Retinal pigment epithelial cell (primary cell): ENCODE measurements at places on chromosomes 16 and 17.

- no peak for DNase-seq
Observed at GRCh38 chr17:27558341-27558740, 72.6 kb upstream of the LGALS9 start.

DNA sequence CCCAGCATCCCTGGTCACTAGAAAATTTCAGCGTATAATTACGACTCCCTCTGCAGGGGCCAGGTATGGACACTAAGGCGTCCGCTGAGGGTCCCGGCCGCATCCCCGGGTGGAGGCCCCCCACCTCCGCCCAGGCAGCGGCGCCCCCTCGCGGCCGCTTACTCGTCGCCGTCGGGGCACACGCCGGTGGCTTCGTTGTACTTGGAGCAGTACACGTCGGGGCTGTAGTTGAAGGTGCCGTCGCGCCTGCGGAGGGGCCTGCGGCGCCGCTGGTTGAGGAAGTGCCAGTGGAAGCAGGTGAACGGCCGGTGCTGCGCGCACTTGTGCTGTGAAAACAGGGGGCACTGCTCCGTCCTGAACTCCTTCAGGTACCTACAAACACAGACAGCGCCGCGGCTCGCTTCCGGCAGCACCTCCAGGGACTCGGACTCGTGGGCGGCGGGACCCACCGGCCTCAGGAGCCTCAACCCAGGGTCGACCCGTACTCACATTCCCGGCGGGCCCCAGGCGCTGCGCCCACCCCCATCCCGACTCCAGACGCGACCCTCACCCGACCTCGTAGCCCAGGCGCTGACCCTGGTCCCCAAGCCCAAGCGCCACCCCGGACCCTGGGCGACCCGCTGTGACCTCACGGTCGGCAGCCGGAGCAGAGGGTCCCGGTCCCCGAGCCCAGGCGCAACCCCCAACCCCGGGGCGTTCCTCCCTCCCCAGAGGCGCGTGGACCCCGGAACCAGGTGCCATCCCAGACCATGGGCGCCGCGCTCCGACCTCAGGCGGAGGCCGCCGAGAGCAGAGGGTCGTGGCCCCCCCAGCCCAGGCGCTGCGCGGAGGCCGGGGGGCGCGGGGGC is 596 bp downstream of the UNKL start:
- DNase-seq = no peak

DNA sequence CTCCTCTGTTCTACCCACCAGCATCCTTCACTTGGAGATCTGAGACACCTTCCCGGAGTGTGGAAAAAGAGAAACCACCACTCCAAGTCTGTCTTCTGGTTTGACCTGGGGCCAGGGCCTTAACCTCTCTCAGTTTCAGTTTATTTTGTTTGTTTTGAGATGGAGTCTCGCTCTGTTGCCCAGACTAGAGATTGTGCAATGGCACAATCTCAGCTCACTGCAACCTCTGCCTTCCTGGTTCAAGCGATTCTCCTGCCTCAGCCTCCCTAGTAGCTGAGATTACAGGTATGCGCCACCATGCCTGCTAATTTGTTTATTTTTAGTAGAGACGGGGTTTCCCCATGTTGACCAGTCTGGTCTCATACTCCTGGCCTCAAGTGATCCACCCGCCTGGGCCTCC is 271.1 kb upstream of the TNRC6C start:
- DNase-seq = no peak

GRCh38 chr16:75096656-75097055 is 19.9 kb downstream of the LDHD start:
- DNase-seq = no peak

DNA sequence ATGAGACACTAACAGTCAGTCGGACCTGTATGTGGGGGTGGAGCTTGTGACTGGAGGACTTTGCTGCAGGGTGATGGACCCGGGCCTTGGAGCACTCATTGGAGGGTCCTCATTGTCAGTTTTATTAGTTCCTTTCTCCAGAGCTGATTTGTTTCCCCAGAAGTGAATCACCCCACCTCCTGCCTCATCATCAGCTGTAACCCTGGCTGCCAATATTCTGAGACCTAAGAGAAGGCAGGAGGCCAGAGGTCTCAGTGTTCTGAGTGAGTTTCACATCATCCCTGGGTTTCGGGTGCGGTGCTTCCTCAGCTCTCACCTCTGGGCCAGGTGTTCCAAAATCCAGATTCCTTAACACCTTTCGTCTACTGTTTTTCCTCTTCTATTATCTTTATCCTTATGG is 49.9 kb upstream of the KIFC3 start:
- DNase-seq = no peak

GRCh38 chr16:85201574-85201973 is 89.3 kb upstream of the CIBAR2 start:
- no peak for DNase-seq

DNA sequence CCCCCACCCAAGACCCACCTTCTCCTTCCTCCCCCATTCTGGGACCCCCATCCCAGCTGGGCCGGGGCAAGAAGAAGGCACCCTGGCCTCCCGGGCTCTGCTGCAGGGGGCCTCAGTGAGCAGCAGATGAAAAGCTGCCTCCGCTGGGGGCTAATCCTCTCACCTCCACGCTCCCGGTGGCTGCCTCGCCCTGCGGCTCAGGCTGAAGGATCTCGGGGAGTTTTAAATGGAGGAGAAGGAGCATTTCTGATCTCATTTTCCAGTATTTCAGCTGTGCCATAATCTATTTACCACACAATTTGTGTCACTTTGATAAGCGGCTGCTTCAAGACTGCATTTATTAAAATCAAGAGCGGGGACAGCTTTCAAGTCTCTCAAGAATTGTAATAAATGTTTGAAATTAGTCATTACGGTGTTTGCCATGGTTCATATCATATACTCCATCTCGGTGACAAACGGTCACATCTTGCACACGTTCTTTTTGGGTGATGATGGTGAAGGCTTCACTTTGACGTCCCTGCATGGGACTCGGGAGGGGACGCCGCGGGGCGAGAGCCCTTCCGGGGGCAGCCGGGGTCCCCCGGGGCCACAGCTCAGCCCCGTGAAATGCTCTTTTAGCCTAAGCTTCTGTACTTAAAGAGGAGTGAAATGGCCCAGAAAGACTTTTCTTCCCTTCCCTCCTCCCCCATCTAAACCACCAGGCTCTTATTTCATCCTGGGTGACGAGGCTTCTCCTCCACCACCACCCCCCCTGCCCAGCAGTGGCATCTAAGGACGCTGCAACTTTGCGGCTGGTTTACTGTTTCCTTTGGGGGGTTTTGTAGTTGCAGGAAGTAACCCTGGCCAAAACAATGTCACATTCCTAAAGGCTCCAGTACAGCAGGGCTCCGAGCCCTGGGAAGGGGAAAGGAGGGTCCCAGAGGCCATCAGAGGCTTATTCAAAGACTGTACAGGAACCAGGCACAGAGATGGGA is 313.1 kb upstream of the TNRC6C start:
- DNase-seq = no peak
